ENCODE measurements at places on chromosomes 12 and 14. TPM values are rescaled to one million over a fixed set of nuclear protein-coding genes. Genes with fewer than 3 reads are reported as not detected.

- no peak for DNase-seq
Measured at GRCh38 chr12:116200812-116201211, 76.7 kb downstream of the MED13L start.

DNA sequence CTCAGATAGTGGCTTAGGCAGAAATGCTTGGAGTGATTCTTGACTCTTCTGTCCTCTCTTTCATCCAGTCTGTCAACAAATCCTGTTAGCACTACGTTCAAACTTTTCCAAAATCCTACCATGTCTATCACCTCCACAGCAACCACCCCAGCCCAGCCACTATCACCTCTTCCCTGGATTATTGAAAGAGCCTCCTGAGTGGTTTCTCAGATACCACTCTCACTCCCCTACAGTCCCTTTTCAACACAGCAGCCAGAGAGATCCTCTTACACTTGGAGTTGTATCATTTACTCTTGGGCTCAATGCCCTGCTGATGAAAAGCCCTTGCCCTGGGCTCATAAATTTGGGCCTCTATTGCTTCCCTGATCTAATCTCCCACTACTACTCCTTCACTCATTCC, 218.9 kb downstream of the EXOC5 start:
- DNase-seq: no peak

The SRRM4 gene
- total RNA-seq: 0.29 TPM

GRCh38 chr12:55017416-55017925, 2.3 kb upstream of the NEUROD4 start:
- DNase-seq: no peak

DNA sequence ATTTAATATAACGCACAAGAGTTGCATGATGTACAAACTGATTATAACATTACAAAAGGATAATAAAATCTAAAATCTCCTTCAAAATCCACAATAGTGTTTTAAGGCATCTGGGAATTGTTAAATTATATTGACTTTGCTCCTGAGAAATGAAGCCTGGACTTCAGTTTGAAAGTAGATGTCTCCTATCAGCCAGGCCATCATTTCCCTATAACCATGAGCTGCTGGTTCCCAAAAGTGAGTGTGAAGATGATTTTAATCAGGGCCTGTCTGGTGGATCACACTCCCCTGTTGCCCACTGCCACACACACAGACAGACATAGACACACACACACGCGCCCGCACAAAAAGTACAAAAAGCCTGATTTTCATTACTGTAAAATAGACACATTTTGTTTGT, 480.7 kb downstream of the RPS29 start:
- no peak for DNase-seq
